ENCODE measurements at places on chromosomes 12 and 14.

- peak; percentile 25 for DNase-seq
These were observed 1.2 kb downstream of the SRGAP1 start for GRCh38 chr12:63845726-63846125.

GRCh38 chr14:69044965-69045555 lies 66.0 kb upstream of the ACTN1 start:
- no peak for DNase-seq

DNA sequence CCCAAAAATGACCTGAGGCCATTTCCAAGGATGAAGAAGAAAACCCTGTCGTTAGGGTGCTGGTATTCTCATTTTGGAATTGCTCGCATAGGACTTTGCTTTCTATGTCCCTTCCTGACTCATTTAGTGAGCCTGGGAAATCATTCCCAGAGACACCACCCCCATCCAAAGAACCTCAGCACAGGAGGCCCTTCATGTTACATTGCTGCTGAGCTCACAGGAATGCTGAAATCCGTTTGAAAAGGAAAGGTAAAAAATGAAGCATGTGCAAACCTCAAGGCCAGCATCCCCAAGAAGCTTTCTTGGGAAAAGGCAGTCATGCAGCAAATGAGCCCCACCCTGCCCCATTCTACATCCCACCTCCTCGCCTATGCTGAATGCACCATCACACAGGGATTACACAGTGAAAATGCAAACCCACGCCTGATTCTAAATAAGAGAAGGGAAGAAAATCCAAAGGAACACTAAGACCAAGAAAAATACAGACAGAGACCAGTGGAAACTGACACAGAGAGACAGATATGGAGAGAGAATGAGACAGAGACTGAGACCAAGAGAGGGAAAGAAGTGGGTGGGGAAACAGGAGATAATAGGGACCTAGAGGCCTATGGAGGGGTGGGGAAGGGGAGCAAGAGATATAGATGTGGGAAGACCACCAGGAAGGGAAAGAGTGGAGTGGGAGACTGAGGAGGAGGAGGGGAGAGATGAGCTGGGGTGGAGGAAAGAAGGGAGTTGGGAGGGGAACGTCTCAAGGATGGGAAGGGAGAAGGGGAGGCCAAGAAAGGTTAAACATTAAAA lies 33.5 kb downstream of the NIN start:
- no peak for DNase-seq

GRCh38 chr12:78571953-78572352 lies 292.6 kb upstream of the SYT1 start:
- DNase-seq: no peak

DNA sequence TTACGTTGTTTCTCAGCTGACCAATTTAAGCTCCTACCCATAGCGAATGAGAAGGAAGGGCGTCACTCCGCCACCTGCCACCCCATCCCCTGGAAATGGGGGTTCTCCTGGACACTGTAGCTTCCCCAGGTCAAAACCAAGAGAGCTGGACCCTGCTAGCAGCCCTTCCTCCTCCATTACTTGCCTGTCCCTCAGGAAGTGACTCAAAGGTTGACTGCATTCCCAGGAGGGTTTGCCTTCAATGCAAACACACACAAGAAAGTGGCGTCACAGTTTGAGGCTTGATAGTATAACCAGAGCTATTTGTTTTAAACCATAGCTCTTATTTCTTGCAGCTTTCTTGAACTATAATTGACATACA lies 79.1 kb downstream of the KCNK13 start:
- DNase-seq: no peak

DNA sequence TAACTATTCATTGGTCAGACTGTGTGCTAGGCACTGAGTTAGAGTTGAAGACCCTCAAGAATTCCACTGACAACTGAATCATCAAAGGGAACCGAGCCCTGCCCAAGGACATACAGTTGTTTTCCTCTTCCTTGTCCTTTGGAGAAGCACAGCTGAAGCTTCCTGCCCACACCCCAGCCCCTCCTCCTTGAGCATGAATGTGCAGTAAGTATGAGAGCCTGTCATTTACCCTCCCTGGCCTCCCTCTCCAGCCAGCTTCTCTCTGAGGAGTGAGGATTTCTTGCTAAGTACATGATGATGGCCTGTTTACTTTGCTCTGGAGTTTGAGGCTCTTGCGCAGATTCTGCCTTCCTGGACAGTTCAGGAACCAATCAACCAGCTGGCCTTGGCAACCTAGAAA lies 235.2 kb downstream of the CACNA1C start:
- no peak for DNase-seq

GRCh38 chr12:79822475-79822874 lies 112.4 kb downstream of the PPP1R12A start:
- DNase-seq: no peak

GRCh38 chr14:76699939-76700590 lies 61.2 kb upstream of the VASH1 start:
- DNase-seq: no peak

DNA sequence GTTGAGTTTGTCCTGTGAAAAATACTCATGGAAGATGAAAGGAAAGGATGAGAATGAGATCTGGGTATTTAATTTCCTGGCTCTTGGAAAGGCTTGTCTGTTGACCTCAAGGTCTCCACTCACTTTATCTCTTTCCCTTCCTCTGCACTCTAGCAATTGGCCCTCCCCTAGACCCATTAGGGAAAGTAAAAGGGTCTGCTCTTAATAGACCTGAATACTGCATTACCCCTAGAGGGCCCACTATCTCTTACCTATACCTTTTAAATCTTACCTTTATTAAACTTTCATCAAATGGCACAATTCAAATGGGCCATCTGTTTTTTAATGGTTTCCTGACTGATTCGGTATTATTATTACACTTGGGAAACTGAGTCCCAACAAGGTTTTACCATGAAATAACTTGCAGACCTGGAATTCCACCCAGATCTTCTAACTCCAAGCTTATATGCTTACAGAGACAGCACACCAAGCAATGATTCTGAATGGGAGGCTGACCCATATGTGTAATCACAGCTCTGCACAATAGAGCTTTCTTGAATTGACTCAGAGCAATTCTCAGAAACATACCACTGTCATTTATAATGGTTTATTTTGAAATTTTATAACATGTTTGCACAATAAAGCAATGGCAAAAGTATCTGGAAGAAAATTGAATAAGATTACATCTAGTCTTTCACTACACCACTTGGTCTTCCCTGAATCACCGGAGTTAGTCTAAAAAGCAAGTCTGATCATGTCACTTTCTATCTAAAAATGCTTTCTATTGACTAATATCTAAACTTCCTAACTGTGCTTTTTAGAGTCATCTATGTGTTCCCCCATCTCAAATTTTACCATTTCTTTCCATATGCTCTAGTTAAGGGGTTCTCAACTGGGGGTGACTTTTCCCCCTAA lies 618.5 kb downstream of the NRXN3 start:
- DNase-seq: no peak

DNA sequence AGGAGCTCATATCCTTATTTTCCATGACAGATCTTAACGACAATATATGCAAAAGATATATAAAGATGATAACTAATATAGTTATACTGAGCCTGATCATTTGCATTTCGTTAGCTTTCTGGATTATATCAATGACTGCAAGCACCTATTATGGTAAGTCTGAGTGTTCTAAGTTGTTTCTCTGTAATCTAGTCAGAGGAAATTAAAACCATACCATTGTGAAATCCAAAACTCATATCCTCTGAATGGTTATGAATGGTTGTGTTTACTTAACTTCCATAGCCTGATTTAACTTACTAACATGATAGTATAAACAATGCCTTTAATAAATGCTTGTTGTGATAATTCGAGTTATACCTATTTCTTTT lies 760 bp downstream of the TMEM19 start:
- DNase-seq: no peak

GRCh38 chr12:26195641-26196420 lies 458 bp downstream of the SSPN start:
- peak; percentile 46 for DNase-seq

DNA sequence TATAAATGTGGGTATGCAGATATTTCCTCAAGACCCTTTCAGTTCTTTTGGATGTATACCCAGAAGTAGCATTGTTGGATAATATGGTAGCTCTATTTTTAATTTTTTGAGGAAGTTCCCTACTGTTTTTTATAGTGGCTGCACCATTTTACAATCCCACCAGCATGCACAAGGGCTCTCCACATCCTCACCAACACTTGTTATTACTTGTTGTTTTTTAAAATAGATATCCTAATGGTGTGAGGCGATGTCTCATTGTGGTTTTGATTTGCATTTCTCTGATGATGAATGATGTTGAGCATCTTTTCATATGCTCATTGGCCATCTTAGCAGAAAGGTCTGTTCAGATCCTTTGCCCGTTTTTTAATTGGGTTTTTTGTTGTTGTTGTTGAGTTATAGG lies 47.1 kb downstream of the DIP2B start:
- DNase-seq: no peak
